ENCODE measurements at places on chromosomes 6 and 20. TPM values are rescaled to one million over a fixed set of nuclear protein-coding genes. Genes with fewer than 3 reads are reported as not detected.

MAP1LC3A gene
- total RNA-seq: 13.6 TPM

GRCh38 chr6:159089443-159089842, 44.7 kb upstream of the TAGAP start:
- no peak for DNase-seq

DNA sequence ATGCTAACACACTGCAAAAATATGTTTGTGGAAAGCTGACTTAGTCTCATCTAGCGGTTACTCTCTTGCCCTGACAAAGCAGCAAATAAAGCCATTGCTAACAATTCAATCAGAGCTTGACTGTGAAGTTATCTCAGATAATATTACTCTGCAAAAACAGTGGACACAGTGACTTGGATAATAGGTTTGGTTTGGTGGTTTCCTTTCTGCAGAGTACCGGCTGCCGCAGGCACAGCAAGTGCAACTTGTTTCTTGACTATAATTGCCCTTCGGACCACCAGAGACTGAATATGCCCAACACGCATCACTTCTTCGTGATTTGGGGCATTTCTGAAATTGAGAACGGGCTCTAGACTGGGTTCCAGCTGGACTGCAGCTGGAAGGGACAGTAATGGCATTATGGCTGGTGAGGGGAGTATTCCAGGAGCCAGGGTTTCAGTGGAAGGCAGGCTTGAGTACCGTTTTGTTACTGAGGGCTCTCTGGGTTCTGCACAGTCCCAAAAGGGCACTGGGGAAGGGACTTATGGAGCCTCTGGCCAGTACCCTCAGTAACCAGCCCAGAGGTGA, 40.0 kb downstream of the DSTN start:
- DNase-seq: no peak

DNA sequence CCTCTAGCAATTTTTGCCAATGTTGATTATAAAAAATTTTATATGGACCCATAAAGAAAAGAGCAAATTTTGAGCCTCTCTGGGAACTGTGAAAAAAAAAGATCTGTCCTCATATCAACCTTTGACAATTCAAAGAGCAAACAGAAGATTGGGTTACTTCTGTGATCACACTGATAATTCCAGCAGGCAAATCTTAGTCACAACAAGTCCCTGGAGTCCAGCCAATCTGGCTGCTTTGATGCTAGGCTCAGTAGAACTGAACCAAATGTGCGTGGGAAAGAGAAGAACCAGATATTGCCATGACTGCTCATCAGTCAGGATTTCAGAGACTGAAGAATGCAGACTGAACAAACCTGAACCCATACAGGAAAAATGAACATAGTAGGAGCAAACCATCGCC, 438.4 kb upstream of the FLRT3 start:
- DNase-seq: peak; percentile 28

- no peak for DNase-seq
Measured at GRCh38 chr6:221531-222349, 70.5 kb upstream of the DUSP22 start.

- DNase-seq: no peak
Measured at GRCh38 chr6:140849456-140849855, 1283.3 kb upstream of the GJE1 start.

DNA sequence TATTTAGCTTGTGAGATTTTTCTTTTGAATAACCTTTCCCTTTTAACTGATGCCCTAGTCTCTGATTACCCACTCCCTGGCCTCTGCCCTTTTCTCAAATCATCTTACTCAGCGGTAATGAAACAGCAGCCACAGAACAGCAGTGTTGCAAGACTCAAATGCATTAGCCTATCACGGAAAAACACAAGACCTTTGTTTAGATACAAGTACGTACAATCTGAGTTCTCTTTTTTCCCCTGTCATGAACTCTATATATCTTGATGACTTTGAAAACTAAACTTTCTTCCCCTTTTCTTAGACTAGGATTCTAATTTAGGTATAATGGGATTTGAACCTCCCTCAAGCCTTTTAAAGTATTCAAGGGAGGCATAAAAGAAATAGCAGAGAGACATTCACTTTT, 1034.9 kb downstream of the EYS start:
- no peak for DNase-seq

DNA sequence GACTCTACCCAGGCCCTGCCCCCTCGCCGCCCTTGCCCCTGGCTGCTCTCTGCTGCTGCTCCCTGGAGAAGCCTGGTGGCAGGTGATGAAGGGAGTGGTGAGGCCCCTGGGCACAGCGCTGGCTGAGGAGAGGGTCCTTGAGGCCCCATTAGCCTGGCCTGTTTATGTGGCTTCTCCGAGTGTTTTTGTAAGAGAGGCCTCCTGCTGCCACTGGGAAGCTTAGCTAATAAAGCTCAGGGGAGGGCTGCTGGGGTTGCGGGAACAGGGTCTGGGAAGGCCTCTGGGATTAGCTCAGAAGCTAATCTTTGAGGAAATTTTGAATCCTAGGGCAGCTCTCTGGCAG, 15.5 kb downstream of the EBF4 start:
- no peak for DNase-seq

- no peak for DNase-seq
Measured at GRCh38 chr6:11500008-11500407, 37.5 kb upstream of the TMEM170B start.

DNA sequence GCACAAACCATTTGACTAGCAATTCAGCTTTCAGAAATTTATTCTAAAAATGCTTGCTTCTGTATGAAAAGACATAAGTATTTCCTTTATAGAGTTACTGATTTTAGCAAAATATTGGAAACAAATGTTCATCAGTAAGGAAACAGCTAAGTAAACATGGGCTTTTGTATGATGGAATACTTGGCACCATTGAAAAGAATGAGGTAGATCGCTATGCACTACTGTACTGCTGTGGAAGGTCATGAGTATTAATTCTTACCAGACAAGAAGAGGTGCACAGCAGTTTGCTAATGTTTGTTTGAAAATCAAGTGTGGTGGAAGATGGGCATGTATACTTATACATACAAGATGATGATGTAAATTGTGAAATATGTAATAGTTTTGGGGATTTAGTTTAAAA, 73.0 kb downstream of the FARS2 start:
- no peak for DNase-seq

DNA sequence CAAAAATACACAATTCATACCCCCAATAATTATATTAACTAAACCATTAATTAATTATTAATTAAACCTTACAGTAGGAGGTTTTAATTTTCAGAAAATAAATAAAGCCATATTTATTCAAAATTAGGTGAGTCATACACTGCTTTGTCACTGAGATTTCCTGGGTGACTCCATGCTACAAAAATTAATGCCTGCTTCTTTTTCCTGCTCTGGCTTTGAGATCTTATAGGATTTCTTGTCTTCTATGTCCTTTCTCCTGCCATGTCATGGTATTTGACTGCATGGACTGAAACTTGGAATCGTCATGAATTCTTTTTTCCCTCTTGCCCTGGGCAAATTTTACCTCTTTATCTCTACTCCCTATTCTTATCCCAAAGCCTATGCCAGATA, 133.2 kb downstream of the PHACTR1 start:
- DNase-seq: no peak

DNA sequence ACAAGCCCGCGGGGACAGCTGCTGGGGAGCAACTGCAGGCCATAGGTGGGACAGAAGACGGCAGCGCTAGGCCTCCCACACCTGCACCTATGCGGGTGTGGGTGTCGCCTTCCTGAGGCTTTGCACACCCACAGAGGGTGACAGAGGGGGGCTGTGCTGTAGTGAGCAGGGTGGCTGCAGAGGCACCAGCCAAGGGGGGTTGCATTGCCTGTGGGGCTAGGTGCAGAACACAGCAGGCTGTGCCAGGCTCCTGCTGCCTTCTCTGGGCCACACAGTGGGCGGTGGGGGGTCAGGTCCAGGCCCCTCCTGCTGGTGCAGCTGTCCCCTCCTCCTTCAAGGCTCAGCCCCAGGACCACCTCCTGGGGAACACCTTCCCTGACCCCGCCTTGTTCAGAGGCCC, 75.7 kb downstream of the WDR27 start:
- no peak for DNase-seq

LAMA2 gene
- total RNA-seq: 26.2 TPM

DNA sequence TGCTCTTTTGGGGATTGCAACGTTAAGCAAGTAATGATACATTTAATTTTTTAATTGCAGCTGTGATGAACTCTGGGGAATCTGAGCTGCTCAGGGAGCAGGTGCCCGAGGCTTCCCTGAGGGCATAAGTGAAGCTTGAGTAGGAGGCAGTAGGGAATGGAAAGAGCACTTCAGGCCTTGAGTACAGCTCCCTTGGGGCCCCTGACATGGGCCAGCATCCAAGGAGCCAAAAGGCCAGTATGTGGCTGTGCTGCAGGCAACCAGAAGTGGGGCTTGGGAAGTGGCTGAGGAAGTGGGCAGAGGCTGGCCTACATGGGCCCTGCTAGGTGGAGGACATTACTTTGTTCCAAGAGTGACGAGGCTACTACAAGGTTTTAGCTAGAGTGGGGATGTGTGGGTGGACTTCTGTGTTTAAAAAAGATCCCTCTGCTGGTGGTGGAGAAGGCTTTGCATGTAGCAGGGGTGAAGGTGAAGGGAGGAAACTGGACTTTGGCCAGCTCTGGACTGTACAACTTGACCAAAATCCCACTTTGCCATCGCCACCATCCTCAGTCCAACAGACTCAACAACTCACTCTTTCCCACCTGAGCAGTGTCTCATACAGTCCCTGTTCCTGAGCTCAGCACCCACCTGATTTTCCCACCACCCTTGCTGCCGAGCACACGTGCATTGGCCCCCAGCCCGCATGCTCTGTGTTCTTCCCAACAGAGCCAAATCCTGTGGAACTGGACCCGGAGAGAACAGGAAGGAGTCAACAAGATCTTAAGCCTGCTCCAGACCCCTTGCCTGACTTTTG, 10.9 kb upstream of the ZNF831 start:
- DNase-seq: no peak

DNA sequence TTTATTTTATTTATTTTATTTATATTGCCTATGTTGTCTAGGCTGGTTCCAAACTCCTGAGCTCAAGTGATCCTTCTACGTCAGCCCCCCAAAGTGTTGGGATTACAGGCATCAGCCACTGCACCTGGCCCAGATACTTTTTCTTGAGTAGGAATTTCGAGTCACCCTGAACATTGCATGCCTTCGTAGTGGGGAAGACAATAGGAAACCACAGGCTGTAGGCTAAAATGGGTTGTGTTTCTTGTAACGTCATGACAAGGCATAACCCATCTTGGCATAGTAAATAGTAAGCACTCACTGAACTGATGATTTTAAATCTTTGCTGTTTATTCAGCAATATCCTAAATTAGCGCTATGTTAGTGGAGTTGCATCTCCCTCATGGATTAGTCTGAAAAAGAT, 34.9 kb downstream of the PTPN1 start:
- DNase-seq: no peak

- DNase-seq: no peak
Measured at GRCh38 chr20:19765266-19765665, 7.2 kb downstream of the RIN2 start.

DNA sequence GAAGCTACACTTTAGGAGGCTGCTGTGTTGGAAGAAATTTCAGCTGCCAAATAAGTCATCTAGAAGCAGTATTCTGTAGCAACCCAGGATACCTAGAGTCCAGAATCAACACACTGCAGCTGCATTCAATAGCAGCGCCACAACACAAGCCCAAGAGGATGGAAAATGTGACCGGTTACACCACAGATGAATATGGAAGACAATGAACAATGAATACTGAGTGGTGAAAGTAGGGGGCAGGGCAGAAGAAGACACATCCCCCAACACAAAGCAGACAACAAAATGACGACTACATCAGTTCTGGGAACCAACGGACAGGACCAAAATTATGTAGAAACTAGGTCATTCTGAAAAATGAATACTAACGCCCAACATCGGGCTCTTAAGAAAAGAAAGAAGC, 38.2 kb downstream of the KIF6 start:
- no peak for DNase-seq

DNA sequence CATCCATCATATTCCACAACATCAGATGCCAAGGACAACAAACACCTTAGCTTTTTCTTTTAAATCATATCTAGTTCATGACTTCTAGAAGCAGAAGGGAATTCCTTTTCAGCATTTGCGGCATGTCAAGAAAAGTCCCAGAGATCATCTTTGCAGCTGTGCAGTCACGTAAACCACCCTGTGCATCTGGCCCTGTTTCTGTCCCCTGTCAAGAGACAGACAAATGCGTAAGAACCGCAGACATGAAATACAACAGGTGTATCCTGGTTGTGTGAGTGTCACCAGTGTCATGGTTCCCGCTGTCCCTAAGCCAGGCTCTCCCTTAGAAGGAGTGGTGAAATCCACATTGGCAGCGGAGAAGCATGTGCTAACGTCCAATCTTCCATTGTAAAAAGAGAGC, 28.1 kb downstream of the LY86 start:
- DNase-seq: no peak

DNA sequence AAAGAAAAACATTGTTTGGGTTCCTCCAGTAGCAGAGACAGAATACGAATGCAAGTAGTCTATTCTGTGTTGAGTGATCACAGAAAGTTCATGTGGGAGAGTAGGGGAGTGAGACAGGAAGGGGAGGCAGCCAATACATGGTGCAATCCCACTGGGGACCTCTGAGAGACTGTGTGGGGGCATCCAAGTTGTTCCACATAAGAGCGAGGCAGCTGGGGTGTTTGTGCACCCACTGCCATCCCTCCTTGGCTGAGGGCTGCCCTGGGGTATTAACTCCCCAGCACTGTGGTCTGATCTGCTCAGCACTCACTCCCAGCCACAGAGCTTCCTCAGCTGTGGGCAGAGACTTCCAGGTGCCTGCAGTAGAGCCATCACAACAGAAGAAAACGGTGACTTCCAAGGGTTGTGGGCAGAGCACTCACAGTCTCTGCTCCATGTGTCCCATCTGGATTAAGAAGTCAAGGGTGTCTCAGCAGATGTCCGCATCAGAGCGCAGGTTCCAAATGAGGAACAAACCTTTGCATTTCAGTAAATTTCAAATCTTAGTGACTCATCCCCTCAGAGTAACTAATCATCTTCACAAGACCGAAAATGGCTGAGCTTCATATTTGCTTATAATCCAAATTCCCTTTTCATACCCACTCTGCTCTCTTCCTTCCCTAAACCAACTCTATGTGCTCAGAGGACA, 101.9 kb upstream of the NAA20 start:
- DNase-seq: no peak

DNA sequence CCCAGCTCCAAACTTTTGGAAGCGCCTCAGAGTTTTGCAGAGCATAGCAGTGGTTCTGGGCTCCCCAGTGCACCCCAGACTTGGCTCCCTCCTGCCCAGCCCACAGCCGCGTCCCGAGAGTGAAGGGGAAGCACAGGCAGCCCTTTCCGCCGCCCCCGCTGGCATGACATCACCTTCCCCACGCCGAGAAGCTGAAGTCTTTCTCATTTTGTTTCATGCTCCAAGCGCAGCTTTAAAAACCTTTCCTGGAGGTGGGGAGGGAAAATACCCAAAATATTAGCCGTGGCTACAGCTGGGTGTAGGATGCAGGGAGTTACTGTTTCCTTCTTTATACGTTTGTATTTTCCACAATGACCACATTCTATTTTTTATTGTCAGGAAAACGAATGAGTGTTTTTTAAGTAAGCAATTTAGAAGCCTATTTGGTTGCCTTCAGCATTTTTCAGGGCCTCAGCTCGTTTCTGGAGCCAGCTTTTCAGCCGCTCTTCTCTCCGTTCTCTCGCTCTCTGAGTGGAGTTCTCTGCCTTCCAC, 72.9 kb downstream of the SNX5 start:
- DNase-seq: no peak

CCNC gene
- 38.8 TPM for total RNA-seq

GRCh38 chr6:14450133-14450504, 332.5 kb downstream of the CD83 start:
- no peak for DNase-seq

RAET1E gene
- not detected for total RNA-seq
